DMS79 (cell line): ENCODE measurements at places on chromosomes 2 and 18.

- DNase-seq = no peak
These were observed 66.2 kb downstream of the RTP5 start for GRCh38 chr2:241935774-241936173.

GRCh38 chr18:52610451-52611115 is 270.6 kb downstream of the DCC start:
- DNase-seq = no peak

GRCh38 chr2:190443778-190444481 is 35.8 kb downstream of the MFSD6 start:
- DNase-seq = no peak

- no peak for DNase-seq
These were observed 53.2 kb downstream of the GBX2 start for GRCh38 chr2:236114959-236115358.

DNA sequence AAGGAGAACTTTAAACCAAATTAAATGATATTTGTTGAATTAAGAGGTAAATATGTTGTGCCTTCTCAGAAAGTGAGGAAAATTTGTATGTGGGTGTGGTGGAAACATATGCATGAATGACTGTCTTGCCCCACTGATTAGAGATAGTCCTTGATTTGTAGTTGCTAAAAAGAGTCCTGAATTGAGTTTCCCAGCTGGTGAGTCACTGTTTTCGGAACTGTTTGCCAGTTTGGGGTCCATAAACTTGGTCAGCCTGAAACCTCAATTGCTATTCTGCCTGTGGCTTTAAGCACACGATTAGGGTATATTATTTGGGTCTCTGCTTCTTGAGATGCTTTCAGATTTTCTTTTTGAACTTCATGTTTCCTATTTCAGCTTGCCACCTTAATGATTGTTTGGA is 53.3 kb downstream of the PIKFYVE start:
- DNase-seq = no peak

DNA sequence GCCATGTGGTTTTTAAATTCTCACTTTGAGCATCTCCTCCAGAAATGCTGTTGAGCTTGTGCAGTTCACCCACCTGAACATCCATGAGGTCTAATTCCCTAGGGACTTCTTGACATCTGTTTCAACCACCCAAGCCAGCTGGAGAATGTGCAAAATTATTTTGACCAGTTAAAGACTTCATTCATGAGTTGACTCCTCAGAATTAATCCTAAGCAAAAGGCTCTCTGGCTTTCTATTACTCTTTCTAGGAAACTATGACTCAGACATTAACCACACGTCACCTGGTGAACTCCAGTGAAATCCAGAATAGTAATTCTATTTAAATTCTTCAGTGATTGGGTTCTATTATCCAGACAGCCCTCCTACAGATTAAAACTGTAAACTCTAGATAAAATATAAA is 247.5 kb downstream of the NBAS start:
- no peak for DNase-seq

- no peak for DNase-seq
These were observed 104.6 kb upstream of the TEX51 start for GRCh38 chr2:126793885-126794613.

DNA sequence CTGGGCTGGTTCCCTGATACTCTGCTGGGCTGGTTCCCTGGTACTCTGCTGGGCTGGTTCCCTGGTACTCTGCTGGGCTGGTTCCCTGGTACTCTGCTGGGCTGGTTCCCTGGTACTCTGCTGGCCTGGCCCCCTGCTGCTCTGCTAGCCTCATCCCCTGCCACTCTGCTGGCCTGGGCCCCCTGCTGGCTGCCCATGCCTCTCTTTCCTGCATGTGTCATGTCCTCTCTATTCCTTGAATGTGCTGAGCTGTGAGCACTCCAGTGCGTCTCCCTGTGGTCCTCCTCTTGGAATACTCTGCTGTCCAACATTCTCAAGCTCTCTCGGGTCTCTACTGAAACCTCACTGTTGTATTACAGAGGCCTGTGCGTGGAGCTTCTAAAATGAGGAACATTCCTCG is 216.3 kb downstream of the RNF144A start:
- DNase-seq = no peak

GRCh38 chr2:217993817-217994463 is 8.9 kb downstream of the TNS1 start:
- no peak for DNase-seq

- DNase-seq = no peak
These were observed 58.4 kb downstream of the DYSF start for GRCh38 chr2:71511776-71512175.

DNA sequence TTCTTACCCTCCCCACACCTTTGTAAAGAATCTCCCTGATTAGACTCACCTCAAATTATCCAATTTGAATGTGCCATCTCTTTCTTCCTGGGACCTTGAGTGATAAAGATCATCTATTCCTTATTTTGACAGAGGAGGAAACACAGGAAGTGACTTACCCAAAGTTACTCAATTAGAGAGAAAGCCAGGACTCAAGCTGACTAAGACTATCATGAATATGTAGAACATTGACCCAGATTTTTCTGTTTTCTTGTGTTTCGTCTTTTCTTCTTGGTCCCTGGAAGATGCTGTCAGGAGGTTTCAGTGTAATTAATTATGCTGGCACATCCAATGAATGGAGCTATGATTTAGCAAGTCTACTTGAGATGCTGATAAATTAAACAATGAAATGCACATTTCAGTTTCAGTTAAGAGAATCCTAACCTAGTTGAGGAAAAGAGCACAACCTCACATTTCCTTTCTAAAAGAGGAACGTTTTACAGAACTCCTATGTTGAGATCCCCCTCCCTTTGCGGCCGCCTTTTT is 380.4 kb downstream of the CLIP4 start:
- DNase-seq = no peak

DNA sequence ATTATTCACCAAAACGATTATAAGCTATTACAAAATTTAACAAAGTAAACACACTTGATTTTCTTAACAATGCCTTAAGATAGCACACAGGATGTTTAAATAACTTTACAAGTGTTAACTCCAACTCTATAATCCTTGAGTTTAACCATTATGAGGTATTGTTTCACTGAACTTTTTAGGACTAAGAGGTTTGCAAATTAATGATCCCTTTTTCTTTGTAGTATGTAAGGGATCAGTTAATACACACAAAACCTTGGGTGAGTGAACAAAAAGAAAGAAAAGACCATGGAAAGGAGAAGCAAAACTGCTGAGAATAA is 21.5 kb upstream of the TFPI start:
- no peak for DNase-seq

GRCh38 chr18:63443829-63444228 is 21.6 kb upstream of the VPS4B start:
- no peak for DNase-seq
